ENCODE measurements at places on chromosomes 3 and 15. TPM values are rescaled to one million over a fixed set of nuclear protein-coding genes. Genes with fewer than 3 reads are reported as not detected.

LIPH gene
- total RNA-seq, result not detected

NUP210 gene
- total RNA-seq, result 53.4 TPM

LYSMD4 gene
- total RNA-seq, result 16.0 TPM

LMAN1L gene
- total RNA-seq, result not detected

CELF6 gene
- 0.19 TPM for total RNA-seq

ZMAT3 gene
- total RNA-seq, result 10.4 TPM

PLA2G4E gene
- total RNA-seq, result not detected

HRG gene
- total RNA-seq, result 0.15 TPM

GOLGA8O gene
- not detected for total RNA-seq

NKTR gene
- 62.2 TPM for total RNA-seq

LSAMP gene
- 3.8 TPM for total RNA-seq

ASB14 gene
- not detected for total RNA-seq

DLL4 gene
- 0.60 TPM for total RNA-seq

CNTN4 gene
- total RNA-seq, result 2.2 TPM

DNA sequence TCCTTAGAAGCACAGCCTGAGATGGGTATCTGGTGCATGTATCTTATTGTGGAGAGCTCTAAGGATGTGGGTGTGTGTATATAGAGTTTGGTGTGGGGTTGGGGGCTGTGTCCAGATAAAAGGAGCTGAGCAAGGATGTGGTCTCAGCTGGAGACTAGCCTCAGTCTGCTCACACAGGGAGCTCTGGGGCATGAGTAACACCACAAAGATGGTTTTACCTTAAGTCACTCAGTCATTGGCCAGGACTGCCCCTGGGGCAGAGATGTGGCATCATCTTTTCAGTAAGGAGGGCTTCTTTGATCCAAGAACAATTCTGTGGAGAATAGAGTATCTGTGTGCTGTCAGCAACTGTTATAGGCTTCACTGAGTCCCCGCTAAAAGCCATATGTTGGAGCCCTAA is 163.4 kb upstream of the NUDT16 start:
- H3K27me3 ChIP-seq, result no peaks in the 10 kb centered on the region
- no peak for DNase-seq
- H3K4me1 ChIP-seq, result no peaks in the 10 kb centered on the region
- no peak overlapping the region for H3K4me3 ChIP-seq

GRCh38 chr3:122947196-122947595 is 80.4 kb downstream of the SEMA5B start:
- H3K27me3 ChIP-seq, result no peaks in the 10 kb centered on the region
- no peaks in the 10 kb centered on the region for H3K36me3 ChIP-seq
- peaks cover 21% of the 10 kb centered on the region for H3K4me1 ChIP-seq

GRCh38 chr3:40913192-40913591 is 286.1 kb upstream of the CTNNB1 start:
- H3K4me3 ChIP-seq, result no peak overlapping the region
- no peak overlapping the region for H3K27ac ChIP-seq
- H3K36me3 ChIP-seq, result no peaks in the 10 kb centered on the region
- no peaks in the 10 kb centered on the region for H3K4me1 ChIP-seq

DNA sequence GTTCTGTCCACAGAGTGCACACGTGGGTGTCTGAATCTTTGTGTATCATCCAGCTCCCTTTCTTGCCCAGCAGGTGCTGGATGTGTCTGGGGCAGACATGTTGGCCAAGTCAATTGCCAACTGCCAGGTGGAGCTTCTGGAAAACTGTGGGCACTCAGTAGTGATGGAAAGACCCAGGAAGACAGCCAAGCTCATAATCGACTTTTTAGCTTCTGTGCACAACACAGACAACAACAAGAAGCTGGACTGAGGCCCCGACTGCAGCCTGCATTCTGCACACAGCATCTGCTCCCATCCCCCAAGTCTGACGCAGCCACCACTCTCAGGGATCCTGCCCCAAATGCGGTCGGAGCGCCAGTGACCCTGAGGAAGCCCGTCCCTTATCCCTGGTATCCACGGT is 12.5 kb upstream of the RPP14 start:
- H3K27me3 ChIP-seq, result no peaks in the 10 kb centered on the region
- no peaks in the 10 kb centered on the region for H3K36me3 ChIP-seq
- DNase-seq, result no peak
- no peak overlapping the region for H3K4me3 ChIP-seq
- no peaks in the 10 kb centered on the region for H3K4me1 ChIP-seq
- H3K27ac ChIP-seq, result no peak overlapping the region

DNA sequence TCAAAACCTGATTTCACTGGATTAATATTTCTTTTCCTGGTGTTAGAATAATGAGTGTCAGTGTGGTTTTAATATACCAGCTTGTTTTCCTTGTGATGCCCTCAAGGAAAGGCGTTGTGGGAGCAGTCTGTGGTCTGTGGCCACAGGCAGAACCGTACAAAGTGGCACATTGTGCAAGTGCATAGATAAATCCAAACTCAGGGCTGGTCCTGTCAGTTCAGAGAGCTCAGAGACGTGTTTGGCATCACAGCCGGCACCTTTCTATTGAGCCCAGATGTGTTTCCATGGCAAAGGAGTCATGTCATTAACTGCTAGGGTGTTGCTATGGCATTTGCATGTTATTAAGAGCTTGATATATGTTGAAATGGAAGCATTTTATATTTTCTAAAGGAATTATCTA is 289.9 kb upstream of the RASGRP1 start:
- H3K27ac ChIP-seq, result no peak overlapping the region
- no peaks in the 10 kb centered on the region for H3K36me3 ChIP-seq
- no peak overlapping the region for H3K4me3 ChIP-seq
- no peak for DNase-seq

DNA sequence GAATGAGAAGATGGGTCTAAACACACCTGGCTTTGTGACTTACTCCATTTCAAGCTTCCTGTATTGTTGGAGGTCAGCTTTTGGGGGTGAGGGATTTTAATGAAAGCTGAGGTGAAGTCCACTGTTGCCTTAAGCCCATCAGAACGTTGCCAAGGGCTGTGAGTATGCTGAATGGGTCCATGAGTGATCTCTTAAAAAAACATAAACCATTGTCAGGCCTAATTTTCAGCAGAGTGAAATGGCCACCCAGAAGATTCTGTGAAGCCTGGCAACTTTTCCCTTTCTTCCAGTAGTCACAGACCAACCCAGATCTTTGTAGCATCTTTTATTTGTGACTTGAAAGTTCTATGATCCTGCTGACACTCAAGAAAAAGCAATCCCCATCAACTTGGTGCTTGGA is 87.0 kb downstream of the SMAD3 start:
- H3K27ac ChIP-seq, result no peak overlapping the region
- H3K36me3 ChIP-seq, result no peaks in the 10 kb centered on the region
- H3K27me3 ChIP-seq, result no peaks in the 10 kb centered on the region
- no peak for DNase-seq
- H3K4me1 ChIP-seq, result peaks cover 11% of the 10 kb centered on the region

- no peaks in the 10 kb centered on the region for H3K4me1 ChIP-seq
- H3K27me3 ChIP-seq, result no peaks in the 10 kb centered on the region
- H3K4me3 ChIP-seq, result no peak overlapping the region
- DNase-seq, result no peak
Measured at GRCh38 chr3:177830411-177830849, 633.1 kb upstream of the TBL1XR1 start.

GRCh38 chr15:101501703-101502373 is 12.3 kb upstream of the PCSK6 start:
- peaks cover 3% of the 10 kb centered on the region for H3K4me1 ChIP-seq
- no peak overlapping the region for H3K27ac ChIP-seq
- peak; percentile 81 for DNase-seq
- no peaks in the 10 kb centered on the region for H3K36me3 ChIP-seq
- no peak overlapping the region for H3K4me3 ChIP-seq
- no peaks in the 10 kb centered on the region for H3K27me3 ChIP-seq

GRCh38 chr3:115494826-115495225 is 128.5 kb upstream of the GAP43 start:
- no peak overlapping the region for H3K4me3 ChIP-seq
- no peak overlapping the region for H3K27ac ChIP-seq
- no peak for DNase-seq
- H3K4me1 ChIP-seq, result no peaks in the 10 kb centered on the region
- H3K36me3 ChIP-seq, result no peaks in the 10 kb centered on the region
- no peaks in the 10 kb centered on the region for H3K27me3 ChIP-seq

DNA sequence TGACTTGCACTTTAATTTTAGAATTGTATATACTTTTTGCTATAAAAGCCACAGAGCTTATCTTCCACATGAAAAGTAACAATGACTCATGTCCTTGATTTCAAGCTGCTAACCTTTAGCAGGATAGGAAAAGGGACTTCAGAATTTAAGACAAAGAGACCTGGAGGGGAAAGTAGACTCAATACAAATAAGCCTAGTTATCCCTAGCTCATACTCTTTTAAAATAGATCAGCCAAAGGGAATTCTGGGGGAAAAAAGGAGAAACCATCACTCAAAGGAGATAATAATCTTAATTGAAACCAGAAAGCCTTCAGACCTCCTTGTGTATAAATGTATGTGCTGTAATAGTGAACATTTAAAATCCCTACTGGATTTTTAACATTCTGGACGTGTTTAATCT is 930.3 kb downstream of the NTRK3 start:
- H3K4me3 ChIP-seq, result no peak overlapping the region
- H3K36me3 ChIP-seq, result no peaks in the 10 kb centered on the region
- no peak for DNase-seq

DNA sequence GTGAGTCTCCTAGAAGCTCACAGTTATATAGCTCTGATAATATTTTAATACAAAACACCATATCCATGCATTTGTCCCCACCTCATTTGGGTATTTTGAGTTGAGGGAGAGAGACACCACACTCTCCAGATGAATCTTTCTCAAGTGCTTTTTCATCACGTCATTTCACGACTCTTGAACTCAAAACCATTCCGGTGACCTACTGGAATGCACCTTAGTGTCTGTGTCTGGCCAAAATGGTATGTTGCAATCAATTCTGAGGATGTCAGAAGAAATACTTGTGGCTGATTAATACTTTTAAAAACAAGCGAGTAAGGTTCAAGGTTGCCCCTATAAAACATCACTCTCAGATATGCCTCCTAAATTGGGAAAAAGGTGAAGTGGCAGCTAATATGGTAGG is 352.6 kb upstream of the ICE2 start:
- no peaks in the 10 kb centered on the region for H3K4me1 ChIP-seq
- no peaks in the 10 kb centered on the region for H3K36me3 ChIP-seq

GRCh38 chr3:48770192-48770502 is 53.1 kb upstream of the IP6K2 start:
- no peaks in the 10 kb centered on the region for H3K27me3 ChIP-seq
- no peaks in the 10 kb centered on the region for H3K36me3 ChIP-seq
- no peaks in the 10 kb centered on the region for H3K4me1 ChIP-seq
- DNase-seq, result no peak
- no peak overlapping the region for H3K27ac ChIP-seq
- no peak overlapping the region for H3K4me3 ChIP-seq

GRCh38 chr3:113218681-113219045 is 7.3 kb downstream of the BOC start:
- no peak for DNase-seq
- no peak overlapping the region for H3K27ac ChIP-seq
- H3K4me1 ChIP-seq, result peaks cover 2% of the 10 kb centered on the region
- peaks cover 3% of the 10 kb centered on the region for H3K36me3 ChIP-seq

- H3K4me1 ChIP-seq, result peaks cover 3% of the 10 kb centered on the region
- no peak overlapping the region for H3K4me3 ChIP-seq
Measured at GRCh38 chr15:92306663-92307062, 87.0 kb upstream of the ST8SIA2 start.

DNA sequence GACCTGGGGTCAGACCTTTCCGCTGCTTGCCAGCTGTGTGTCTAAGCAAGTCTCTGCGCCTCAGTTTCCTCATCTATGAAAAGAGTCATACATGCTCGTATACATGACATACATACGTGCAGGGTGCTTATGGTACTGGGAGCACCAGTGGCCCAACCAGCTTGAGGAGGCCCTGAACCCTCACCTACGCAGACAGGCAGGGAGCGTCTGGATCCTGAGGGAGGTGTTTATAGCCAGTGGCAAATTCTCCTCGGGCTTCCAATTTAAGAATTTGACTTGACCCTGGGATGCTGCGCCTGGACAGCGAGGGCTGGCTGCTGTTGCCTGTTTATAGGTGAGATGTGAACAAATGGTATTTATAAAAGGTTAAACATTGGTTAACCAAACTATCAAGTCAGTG is 17.7 kb upstream of the FGD5 start:
- H3K36me3 ChIP-seq, result no peaks in the 10 kb centered on the region
- no peak overlapping the region for H3K27ac ChIP-seq
- no peak for DNase-seq
- no peaks in the 10 kb centered on the region for H3K27me3 ChIP-seq

DNA sequence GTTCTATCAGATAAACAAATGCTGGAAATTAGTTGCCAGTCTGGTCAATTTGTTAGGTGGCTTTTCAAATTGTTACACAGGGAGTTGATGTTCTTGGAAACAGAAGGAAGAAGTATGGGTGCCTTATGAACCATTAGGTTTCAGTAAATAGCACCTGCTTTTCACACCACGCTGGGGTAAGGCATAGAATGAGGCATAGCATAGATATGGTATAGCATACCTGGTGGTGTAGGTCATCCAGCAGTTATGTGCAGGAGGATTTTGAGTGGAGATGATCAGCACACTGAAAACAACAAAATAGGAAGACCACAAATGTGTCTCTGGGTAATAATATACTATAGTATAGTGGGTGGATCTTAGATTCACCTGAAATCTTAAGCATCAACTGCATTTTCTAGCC is 121.4 kb downstream of the GMPS start:
- no peak overlapping the region for H3K4me3 ChIP-seq
- DNase-seq, result no peak
- H3K27ac ChIP-seq, result no peak overlapping the region
- no peaks in the 10 kb centered on the region for H3K36me3 ChIP-seq
- no peaks in the 10 kb centered on the region for H3K4me1 ChIP-seq

GRCh38 chr15:62093809-62094208 is 27.0 kb downstream of the C2CD4A start:
- H3K36me3 ChIP-seq, result no peaks in the 10 kb centered on the region
- H3K4me3 ChIP-seq, result no peak overlapping the region
- no peaks in the 10 kb centered on the region for H3K4me1 ChIP-seq
- H3K27me3 ChIP-seq, result no peaks in the 10 kb centered on the region
- no peak overlapping the region for H3K27ac ChIP-seq

GRCh38 chr3:151278230-151278629 is at the start of gene P2RY14:
Gene P2RY14 (minus strand): TSS chr3:151278542. CDS start chr3:151214316, 64,226 bp downstream.
- H3K27me3 ChIP-seq, result no peaks in the 10 kb centered on the region
- H3K4me1 ChIP-seq, result peaks cover 2% of the 10 kb centered on the region
- H3K4me3 ChIP-seq, result no peak within 1 kb of the TSS
- H3K27ac ChIP-seq, result no peak within 1 kb of the TSS

DNA sequence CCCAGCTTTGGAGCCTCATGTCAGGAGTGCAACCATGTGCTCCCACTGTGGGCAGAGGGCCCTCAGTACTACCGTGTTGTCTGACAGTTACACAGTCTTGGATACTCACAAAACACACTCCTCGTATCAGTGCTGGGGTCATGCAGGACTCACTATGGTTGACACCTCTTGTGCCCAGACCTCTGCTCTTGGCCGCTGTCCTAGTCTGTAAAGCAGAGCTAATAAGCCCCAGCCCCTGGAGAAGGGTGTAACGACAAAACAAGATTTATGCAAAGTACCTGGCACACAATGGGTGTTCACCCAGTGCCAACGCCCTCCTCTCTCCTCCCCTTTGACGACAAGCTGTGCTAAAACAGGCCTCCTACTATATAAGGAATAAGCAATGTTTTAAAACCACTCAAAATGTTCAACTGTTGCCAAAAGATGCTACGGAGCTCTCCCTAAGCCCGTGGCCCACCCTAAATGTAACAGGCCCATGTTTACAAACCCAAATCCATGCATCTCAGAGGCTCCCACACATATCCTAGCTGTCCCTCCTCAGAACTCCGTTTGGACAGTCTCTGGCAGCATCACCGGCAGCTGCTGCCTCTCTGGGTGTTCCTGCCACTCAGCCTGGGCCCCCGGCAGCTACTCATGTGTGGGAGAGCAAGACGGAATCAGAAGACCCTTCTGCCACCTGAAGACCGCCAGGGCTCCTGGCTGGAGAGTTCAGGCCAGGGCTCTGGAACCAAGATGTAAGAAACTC is 65.8 kb downstream of the MRPL46 start:
- DNase-seq, result no peak
- no peaks in the 10 kb centered on the region for H3K27me3 ChIP-seq
- H3K4me3 ChIP-seq, result no peak overlapping the region
- H3K4me1 ChIP-seq, result peaks cover 8% of the 10 kb centered on the region
- H3K27ac ChIP-seq, result no peak overlapping the region

All from H1 (cell line).